ENCODE measurements at places on chromosomes 3 and 15.

DNA sequence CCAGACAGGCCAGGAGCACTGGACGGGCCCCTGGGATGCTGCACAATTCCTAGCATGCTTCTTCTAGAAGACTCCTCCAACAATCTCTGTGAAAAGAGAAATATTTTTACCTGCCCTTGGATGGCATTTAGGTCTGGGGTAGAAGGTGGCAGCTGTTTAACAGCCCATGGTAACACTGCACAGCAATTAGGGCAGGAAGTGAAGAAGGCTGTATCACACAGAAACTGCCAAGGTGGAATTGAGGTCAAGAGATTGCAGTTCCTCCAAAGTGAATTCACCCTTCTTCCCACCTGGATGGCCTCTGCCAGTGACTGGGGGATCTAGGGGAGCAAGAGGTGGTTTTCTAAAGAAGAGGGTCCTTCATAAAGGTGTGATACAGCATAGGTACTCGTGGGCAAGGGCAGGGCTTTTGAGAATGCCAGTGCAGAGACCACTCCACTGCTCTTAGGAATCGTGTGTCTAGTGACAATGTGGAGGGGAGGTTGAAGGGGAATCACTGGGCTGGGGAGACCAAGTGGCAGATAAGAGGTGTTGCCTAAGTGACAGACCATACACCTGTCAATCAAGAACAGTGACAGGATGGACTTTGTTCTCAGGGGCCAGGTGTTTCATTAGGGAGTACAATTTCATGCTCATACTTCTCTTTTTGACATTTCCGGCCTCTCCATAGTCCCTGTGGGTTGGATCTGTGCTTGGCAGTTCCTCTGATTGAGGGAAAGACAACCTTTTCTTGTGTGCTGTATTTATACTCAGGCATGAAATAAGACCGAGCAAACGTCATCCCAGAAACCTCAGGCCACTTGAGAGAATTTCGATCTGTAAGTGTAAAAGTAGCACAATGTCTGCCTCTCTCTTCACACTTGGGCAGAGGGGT, 83.5 kb upstream of the BCL6 start:
- DNase-seq: no peak

- DNase-seq: no peak
These were observed 15.9 kb downstream of the RHCG start for GRCh38 chr15:89480505-89480904.

- no peak for DNase-seq
These were observed 4.6 kb downstream of the FAM3D start for GRCh38 chr3:58661836-58662420.

GRCh38 chr3:37174532-37175126, at the start of gene LRRFIP2:
TSS of gene LRRFIP2 (minus strand) at chr3:37174582. CDS start at chr3:37148983, 25,599 bp downstream.
- DNase-seq: no peak

- DNase-seq: no peak
These were observed 470.2 kb upstream of the AGTR1 start for GRCh38 chr3:148227534-148227933.

DNA sequence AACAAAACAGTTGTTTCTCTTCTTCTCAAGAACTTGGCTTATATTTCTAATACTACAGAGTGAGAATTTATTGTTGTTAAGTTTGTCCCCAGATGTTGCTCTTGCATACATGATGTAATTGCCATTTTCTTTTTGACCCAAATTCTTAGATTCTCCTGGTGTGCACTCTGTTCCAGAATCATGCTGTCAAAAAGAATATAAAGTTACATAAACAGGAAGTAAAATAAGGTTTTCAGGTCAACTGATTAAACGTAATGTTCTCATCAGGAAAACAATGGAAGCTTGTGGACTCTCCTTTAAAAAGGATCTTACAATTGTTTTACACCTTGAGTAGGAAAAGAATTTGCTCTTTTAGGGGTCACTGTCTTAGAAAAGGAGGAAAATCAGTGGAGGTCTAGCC, 121.8 kb downstream of the ADAM10 start:
- no peak for DNase-seq

Data from pulmonary artery endothelial cell (primary cell).